NCI-H1436 treated with DMSO at 0.1 percent for 48 hours (cell line): ENCODE measurements at places on chromosomes 16 and 17.

DNA sequence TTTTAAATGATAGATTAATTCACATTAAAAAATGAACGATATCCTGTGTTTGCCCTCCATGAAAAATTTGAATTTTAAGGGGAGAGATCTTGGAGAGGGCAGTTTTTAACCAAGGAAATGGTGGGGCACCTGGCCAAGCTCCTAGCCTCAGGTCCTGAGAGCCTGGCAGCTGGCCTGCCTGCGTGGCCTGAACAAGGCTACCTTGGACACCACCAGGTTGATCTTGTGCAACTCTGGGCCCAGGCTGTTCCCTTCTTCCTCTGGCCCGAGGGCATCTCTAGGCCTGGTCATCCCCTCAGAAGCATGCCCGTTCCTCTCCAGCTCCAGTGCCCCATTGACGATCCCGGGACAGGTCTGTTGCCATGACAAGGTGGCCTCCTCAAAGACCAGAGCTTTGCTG lies 33.4 kb upstream of the LONP2 start:
- no peak for DNase-seq

DNA sequence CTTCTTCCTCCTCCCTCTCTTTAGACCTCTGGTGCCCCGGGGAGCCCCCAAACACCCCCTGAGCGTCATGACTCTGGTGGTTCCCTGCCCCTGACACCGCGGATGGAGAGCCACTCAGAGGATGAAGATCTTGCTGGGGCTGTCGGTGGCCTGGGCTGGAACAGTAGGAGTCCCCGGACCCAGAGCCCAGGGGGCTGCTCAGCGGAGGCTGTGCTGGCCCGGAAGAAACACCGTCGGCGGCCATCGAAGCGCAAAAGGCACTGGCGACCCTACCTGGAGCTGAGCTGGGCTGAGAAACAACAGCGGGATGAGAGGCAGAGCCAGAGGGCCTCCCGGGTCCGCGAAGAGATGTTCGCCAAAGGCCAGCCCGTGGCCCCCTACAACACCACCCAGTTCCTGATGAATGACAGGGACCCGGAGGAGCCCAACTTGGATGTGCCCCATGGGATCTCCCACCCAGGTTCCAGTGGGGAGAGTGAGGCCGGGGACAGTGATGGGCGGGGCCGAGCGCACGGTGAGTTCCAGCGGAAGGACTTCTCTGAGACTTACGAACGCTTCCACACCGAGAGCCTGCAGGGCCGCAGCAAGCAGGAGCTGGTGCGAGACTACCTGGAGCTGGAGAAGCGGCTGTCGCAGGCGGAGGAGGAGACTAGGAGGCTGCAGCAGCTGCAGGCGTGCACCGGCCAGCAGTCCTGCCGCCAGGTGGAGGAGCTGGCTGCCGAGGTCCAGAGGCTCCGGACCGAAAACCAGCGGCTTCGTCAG lies 7.5 kb downstream of the HEXIM2 start:
- DNase-seq = no peak

DNA sequence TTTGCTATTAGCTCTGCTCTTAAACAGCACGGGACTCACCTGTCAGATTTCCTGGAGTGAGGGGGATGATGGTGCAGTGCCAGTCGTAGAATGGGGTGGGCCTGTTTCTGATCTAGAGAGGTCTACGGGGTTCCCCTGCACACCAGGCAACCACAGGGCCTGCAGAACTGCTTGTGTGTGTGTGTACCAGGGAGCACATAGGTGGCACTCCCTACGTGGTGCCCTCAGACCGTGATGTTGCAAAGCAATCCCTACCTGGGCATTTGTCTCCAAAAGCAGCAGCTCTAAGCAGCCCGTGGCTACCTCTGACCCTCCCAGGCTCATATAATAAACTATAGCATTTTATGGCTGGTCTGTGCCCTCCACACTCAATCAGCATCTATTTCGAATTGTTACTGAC lies 38.5 kb downstream of the MPRIP start:
- DNase-seq = no peak

GRCh38 chr16:15976225-15976812 lies 26.9 kb downstream of the ABCC1 start:
- DNase-seq = no peak

DNA sequence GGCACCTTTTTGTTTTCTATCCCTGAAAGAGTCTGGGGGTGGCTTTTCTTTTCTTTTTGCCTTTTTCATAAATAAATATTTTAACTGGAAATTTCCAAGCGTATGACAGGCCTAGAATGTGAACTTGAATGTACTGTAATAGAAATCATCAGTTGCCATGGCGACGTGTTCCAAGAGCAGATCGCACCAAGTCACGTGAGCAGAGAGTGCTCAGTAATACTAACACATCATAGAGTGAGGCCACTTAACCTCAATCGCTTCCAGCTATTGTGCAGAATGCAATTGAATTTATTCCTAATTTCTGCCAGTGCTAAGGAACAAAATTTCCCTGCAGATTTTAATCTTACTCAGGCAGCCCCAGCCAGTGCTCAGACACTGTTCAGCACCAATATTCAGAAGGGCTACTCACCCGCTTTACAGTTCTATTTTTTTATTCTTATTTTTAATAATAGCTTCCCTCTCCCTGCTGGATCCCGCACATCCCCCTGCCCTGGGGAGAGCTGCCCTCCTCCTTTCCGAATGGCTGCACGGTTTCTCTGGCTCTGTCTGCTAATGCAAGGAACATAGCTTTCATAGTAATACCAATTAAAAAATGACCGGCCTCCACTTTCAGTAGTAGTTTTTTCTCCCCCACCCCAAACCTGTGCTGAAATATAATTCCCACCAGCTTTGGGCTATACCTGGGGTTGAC lies 26.2 kb upstream of the PMFBP1 start:
- DNase-seq = peak; percentile 59
